ENCODE measurements at places on chromosomes 2 and 18.

- H3K4me3 ChIP-seq: no peak overlapping the region
- H3K4me1 ChIP-seq: no peaks in the 10 kb centered on the region
- H3K36me3 ChIP-seq: no peaks in the 10 kb centered on the region
- H3K27me3 ChIP-seq: no peaks in the 10 kb centered on the region
- DNase-seq: no peak
Observed at GRCh38 chr2:217491271-217491670, 511.5 kb downstream of the TNS1 start.

DNA sequence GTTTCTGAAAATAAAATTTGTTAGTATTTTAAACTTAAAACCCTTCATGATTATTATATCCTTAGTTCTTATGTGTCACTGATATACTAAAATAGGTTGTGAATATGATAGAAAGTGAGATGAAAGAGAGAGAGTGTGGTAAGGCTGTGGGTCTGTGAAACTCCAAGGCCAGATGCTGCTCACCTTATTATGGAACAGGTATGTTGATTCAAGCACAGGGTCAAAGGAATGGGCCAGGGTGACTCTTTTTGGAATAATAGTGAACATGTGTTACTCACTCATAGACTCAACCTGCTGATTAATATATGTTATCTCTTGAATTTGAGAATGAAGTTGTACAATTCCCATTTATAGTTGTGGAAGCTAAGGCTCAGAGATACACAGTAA lies 70.7 kb upstream of the FN1 start:
- H3K4me3 ChIP-seq: no peak overlapping the region
- no peaks in the 10 kb centered on the region for H3K27me3 ChIP-seq
- no peak for DNase-seq
- H3K4me1 ChIP-seq: no peaks in the 10 kb centered on the region
- no peak overlapping the region for H3K27ac ChIP-seq
- H3K36me3 ChIP-seq: no peaks in the 10 kb centered on the region

DNA sequence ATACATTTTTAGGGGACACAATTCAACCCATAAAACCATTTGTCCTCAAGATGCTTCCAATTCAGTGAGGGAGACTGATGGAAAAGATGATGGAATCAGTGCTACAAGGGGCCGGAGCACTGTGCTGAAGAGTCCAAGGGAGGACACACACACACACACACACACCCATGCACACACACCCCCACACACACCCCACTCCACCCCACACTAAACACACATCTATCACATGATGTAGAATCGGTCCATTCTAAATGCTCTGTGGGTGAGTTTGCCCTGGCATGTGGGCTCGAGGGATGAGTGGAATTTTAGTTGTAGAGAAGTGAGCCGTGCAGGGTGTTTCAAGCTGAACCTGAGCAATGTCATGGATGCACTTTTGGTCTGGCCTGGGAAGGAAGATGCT lies 41.1 kb downstream of the PRKCE start:
- H3K36me3 ChIP-seq: no peaks in the 10 kb centered on the region
- no peak for DNase-seq
- H3K4me1 ChIP-seq: peaks cover 22% of the 10 kb centered on the region
- no peaks in the 10 kb centered on the region for H3K27me3 ChIP-seq
- H3K27ac ChIP-seq: no peak overlapping the region

- no peaks in the 10 kb centered on the region for H3K4me1 ChIP-seq
- no peak overlapping the region for H3K4me3 ChIP-seq
- H3K27ac ChIP-seq: no peak overlapping the region
- peaks cover 6% of the 10 kb centered on the region for H3K27me3 ChIP-seq
Observed at GRCh38 chr2:139365189-139365588, 585.0 kb upstream of the NXPH2 start.

DNA sequence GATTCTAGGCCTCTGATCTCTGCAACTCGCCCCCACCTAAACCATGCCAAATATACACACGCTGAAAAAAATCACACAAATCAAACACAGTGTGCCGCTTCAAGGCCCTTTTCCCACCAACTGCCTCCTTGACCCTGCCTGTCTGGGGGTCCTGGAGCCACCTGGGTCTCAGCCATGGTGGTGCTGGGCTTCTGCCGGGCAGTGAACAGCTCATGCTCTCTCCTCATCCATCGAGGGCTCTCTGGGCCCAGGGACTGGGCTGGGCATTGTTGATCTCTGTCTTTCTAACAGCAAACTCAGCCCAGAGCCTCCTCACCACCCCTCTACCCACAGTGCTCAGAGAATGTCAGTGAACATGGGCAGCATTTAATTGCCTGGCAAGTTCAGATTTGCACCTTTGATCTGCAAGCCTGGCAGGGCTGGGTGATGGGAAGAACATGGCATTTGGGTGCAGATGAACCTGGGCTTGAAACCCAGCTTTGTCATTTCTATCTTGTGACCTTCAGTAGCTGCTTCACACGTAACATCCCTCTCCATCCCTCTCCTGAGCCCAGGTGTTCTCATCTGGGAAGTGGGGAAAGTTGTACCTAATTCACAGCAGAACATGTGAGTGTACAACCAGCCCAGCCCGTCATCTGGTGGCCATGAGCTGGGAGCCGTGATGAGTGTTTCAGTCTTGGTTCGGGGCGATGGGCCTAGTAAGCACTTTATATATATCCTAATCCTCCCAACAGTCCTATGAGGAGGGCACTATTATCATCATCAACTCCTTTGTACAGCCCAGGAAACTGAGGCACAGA lies 46.1 kb downstream of the SDC1 start:
- no peak overlapping the region for H3K27ac ChIP-seq
- H3K36me3 ChIP-seq: no peaks in the 10 kb centered on the region
- no peak overlapping the region for H3K4me3 ChIP-seq
- peaks cover 11% of the 10 kb centered on the region for H3K27me3 ChIP-seq
- DNase-seq: no peak
- no peaks in the 10 kb centered on the region for H3K4me1 ChIP-seq

GRCh38 chr2:147712051-147712450 lies 132.8 kb upstream of the ACVR2A start:
- no peak overlapping the region for H3K27ac ChIP-seq
- H3K27me3 ChIP-seq: no peaks in the 10 kb centered on the region
- H3K4me3 ChIP-seq: no peak overlapping the region
- peaks cover 14% of the 10 kb centered on the region for H3K4me1 ChIP-seq

DNA sequence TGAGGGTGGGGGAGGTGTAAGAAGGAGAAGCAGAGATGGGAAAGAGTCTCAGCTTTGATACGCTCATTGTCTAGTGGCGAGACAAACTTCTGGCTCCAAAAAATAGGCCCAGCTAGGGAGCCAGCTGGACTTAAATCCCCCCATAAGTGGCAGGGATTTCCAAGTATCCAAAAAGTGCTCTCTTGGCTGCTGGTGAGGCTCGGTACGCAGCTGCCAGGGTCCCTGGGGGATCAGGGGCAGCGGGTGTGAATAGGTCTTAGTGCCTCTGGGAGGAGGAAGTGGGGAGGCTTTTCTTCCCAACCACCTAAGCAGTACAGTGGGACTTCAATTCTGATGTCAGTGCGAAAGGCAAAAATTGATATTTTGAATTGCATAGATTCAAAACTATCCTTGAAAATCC lies 73.5 kb downstream of the ALK start:
- H3K36me3 ChIP-seq: no peaks in the 10 kb centered on the region
- no peaks in the 10 kb centered on the region for H3K27me3 ChIP-seq
- peak overlapping the region; percentile 50 for H3K27ac ChIP-seq

DNA sequence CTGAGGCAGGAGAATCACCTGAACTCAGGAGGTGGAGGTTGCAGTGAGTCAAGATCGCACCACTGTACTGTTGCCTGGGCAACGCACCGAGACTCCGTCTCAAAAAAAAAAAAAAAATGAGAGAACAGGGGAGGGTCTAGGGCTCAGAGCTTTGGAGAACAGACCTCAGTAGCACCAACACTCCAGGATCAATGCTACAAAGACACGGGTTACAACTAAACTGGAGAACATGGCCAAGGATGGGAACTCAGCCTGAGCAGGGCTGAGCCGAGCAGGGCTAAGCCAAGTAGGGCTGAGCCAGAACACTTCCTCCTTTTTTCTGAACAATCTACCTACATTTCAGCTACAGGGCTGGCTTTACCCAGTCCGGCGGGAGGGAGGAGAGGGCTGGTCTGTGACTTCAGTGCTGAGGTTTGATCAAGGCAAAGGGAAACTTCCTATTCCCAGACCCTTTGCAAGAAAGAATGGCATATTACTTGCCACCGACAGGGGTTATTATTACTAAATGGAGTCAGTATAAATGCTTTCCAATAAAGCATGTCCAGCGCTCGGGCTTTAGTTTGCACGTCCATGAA lies 2.9 kb upstream of the CASP8 start:
- no peaks in the 10 kb centered on the region for H3K4me1 ChIP-seq
- H3K4me3 ChIP-seq: peak overlapping the region; percentile 68
- H3K27ac ChIP-seq: peak overlapping the region; percentile 71
- DNase-seq: peak; percentile 54

DNA sequence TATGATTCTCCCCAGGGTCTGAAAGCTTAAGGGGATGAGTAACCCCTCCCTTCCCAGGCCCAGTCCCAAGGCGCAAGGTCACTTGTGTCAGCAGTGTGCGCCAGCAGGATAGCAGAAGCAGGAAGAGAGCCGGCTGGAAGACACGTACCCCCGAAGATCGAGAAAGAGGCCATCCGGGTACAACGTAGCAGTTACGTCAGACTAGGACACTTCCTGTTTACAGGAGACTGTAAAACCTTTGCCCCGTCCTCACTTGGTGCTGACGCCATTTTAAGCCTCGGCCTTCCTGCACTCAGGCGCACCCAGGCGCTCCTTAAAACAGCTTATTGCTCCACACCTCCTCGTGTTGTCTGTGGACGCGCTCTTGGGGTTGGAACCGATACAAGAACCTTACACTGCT lies 6.5 kb downstream of the CRYGB start:
- no peak overlapping the region for H3K27ac ChIP-seq
- H3K4me3 ChIP-seq: no peak overlapping the region
- H3K27me3 ChIP-seq: no peaks in the 10 kb centered on the region
- H3K36me3 ChIP-seq: no peaks in the 10 kb centered on the region

GRCh38 chr2:227228061-227228667 lies 63.7 kb downstream of the COL4A3 start:
- no peaks in the 10 kb centered on the region for H3K36me3 ChIP-seq
- peak; percentile 68 for DNase-seq
- H3K27ac ChIP-seq: no peak overlapping the region
- peak overlapping the region; percentile 15 for H3K4me3 ChIP-seq
- H3K4me1 ChIP-seq: peaks cover 9% of the 10 kb centered on the region

DNA sequence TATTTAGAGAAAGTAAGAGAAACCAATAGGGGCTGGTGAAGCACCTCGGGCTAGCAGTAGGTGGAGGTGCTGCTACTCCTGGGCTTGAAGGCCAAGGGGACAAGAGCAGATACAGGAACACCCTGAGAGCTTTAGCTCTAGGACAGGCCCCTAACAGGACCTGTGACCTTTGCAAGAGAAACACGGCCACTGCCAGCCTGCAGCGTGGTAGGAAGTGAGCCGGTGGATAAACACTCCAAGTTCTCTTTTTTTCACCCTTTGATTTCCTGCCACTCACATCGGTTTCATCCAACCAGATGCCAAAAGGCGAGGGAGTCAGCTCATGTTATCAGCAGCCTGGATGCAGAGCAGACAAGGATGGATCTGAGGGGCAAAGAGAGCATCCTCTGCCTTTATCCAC lies 66.8 kb upstream of the SPRED2 start:
- H3K27me3 ChIP-seq: no peaks in the 10 kb centered on the region
- no peak overlapping the region for H3K27ac ChIP-seq
- no peaks in the 10 kb centered on the region for H3K4me1 ChIP-seq

DNA sequence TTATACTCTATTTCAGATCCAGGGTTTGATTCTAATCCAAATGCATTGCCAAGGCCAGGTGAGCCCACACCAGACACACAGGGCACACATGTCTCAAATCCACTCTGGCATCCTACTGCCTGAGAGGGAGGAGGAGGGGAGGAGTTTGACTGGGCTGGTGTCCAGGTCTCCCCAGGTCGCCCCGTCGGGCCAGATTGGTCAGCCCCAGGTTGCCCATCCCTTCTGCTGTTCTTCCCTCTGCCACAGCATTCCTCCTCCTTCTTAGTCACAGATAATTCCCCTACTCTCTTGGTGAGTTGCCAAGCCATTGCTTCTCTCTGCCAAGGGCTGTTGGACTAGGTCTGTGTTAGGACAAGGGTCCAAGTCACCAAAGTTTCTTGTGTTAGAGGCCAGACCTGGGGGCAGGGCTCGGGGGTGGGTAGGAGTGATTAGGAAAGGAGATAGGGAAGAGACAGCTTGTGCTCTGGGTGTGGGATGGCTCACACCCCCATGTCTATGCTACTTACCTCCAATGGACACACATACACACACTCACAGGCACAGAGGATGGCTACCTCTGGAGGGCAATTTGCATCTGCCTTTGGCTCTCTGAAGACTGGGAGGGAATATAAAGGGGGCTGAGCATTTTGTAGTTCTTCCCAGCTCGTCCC lies 2.5 kb upstream of the EGR4 start:
- no peak overlapping the region for H3K4me3 ChIP-seq
- H3K36me3 ChIP-seq: no peaks in the 10 kb centered on the region
- peaks cover 2% of the 10 kb centered on the region for H3K4me1 ChIP-seq

- H3K36me3 ChIP-seq: no peaks in the 10 kb centered on the region
- peaks cover 14% of the 10 kb centered on the region for H3K4me1 ChIP-seq
- no peak overlapping the region for H3K4me3 ChIP-seq
- no peak overlapping the region for H3K27ac ChIP-seq
- H3K27me3 ChIP-seq: no peaks in the 10 kb centered on the region
Observed at GRCh38 chr2:119483896-119484718, 40.2 kb downstream of the SCTR start.

- H3K27me3 ChIP-seq: no peaks in the 10 kb centered on the region
- peaks cover 2% of the 10 kb centered on the region for H3K4me1 ChIP-seq
- H3K4me3 ChIP-seq: no peak overlapping the region
Observed at GRCh38 chr2:66506265-66506664, 71.3 kb downstream of the MEIS1 start.

DNA sequence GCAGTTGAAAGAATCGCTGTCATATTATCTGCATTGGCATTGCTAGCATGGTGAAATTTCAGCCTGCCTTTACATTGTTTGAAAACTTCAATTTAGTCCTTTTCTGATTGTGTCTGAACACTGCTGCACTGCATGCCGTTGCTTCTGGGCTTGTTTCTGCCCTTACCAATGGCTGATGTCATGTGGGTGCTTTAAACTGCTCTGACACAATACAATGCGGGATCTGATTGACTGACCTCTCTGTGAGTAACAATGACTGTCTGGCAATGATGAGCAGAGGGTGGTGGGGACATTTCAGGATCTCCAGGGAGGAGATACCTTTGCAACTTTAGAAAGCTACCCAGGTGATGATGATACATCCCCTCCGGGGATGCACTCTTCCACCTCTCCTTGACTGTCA lies 119.5 kb upstream of the ZBTB14 start:
- DNase-seq: no peak
- no peak overlapping the region for H3K27ac ChIP-seq
- H3K4me1 ChIP-seq: no peaks in the 10 kb centered on the region
- no peak overlapping the region for H3K4me3 ChIP-seq
- H3K36me3 ChIP-seq: no peaks in the 10 kb centered on the region

- H3K36me3 ChIP-seq: no peaks in the 10 kb centered on the region
- H3K27ac ChIP-seq: no peak overlapping the region
- H3K4me3 ChIP-seq: no peak overlapping the region
- DNase-seq: no peak
- no peaks in the 10 kb centered on the region for H3K4me1 ChIP-seq
- H3K27me3 ChIP-seq: no peaks in the 10 kb centered on the region
Observed at GRCh38 chr2:239704737-239705136, 303.9 kb upstream of the HDAC4 start.
